ENCODE measurements at places on chromosomes 16 and 17.

GRCh38 chr16:88813269-88814143 lies 1.8 kb upstream of the APRT start:
- no peak for DNase-seq

DNA sequence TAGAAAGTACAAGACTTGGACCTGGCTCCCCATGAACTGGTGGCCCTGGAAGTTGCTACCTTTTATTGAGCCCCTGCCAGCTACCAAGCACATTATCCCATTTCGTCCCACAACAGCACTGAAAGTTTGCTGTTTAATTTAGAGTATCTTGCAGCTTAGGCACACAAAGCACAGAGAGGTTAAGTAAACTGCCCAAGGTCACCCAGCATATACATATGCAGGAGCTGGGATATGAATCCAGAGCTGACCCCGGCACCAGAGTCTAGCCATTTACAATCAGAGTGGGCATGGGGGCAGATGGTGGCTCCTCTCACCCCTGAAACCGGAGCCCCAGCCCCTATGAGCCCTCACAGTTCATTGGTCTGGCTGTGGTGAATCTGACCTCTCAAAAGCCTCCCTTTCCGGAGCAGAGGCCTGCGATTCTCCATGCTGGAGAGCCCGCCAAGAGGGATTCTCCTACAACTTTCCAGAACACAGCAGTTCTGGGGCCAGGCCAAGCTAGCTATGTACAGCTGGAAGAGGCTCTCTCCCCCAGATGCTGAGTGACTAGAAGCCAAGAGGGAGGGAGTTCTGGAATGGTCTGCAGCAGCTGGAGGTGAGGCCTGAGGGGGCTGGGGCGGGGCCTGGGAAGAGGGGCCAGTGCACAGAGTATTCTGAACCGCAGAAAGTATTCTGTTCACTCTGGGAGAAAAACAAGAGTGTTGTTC lies 58.3 kb downstream of the SREBF1 start:
- DNase-seq: no peak

GRCh38 chr17:1830288-1830687 lies 483 bp downstream of the RPA1 start:
- no peak for DNase-seq

- no peak for DNase-seq
These were observed 4.7 kb downstream of the COQ7 start for GRCh38 chr16:19071811-19072777.

GRCh38 chr17:42918902-42919521 lies 18.4 kb downstream of the G6PC1 start:
- DNase-seq: no peak
